Hematopoietic multipotent progenitor cell (in vitro differentiated cells): ENCODE measurements at places on chromosomes 7 and 10. TPM values are rescaled to one million over a fixed set of nuclear protein-coding genes. Genes with fewer than 3 reads are reported as not detected.

GRCh38 chr10:133088956-133089800 is 1.5 kb downstream of the ADGRA1 start:
- no peak for DNase-seq

GRCh38 chr7:116226664-116227063 is 16.3 kb downstream of the TES start:
- DNase-seq = no peak

GRCh38 chr7:79531116-79531515 is 77.6 kb upstream of the MAGI2 start:
- no peak for DNase-seq

- DNase-seq = no peak
Measured at GRCh38 chr10:96695366-96695765, 24.9 kb downstream of the PIK3AP1 start.

GRCh38 chr7:80732630-80733029 is 94.2 kb downstream of the CD36 start:
- DNase-seq = no peak

DNA sequence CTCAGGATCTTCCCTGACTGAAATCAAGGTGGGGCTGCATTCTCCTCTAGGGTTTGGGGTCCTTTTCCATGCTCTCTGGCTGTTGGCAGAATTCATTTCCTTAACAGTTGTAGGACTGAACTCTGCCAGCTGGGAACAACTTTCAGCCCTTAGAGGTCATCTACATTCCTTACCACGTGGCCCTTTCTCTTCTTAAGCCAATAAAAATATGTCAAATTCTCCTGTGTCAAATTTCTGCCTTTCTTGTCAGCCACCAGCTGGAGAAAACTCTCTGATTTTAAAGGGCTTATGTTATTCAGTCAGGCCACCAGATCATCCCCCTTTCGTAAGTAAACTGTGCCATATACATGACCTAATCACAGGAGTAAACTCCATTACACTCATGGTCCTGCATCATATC is 95.3 kb upstream of the IL6 start:
- no peak for DNase-seq

DNA sequence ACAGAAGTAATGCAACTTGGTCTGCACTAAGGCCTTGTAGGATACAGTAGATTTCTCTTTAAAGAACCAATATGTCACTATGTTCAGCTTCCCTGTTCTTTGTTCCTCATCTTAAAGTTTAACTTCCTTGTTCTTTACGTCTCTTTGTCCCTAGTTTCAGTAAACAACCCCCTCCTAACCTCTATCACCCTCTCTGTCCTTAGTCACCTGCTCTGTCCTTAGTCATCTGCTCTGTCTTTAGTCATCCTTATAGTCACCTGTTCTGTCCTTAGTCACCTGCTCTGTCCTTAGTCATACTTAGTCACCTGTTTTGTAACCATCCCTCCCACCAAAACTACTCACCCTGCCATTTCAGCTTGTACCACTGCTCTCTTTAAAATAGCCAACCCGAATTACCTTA is 144.6 kb upstream of the TMEM106B start:
- peak; percentile 23 for DNase-seq

DNA sequence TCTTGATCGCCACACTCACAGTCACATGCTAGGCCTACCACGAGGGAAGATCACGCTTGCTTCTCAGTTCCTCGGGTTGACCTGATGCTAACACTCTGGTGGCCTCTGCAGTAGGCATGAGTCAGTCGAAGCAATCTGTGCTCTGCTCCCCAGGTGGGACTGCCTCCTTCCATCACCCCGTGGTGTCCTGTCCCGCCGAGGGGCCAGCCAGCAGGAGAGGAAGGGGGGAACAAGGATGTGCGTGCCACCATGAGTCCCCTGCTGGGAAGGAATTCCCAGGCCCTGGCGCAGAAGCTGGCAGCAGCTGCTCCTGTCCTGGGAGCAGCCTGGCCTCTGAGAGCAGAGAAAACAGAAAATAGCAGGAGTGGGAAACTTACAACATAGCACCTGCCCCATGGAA is 695.0 kb upstream of the NRP1 start:
- no peak for DNase-seq

DNA sequence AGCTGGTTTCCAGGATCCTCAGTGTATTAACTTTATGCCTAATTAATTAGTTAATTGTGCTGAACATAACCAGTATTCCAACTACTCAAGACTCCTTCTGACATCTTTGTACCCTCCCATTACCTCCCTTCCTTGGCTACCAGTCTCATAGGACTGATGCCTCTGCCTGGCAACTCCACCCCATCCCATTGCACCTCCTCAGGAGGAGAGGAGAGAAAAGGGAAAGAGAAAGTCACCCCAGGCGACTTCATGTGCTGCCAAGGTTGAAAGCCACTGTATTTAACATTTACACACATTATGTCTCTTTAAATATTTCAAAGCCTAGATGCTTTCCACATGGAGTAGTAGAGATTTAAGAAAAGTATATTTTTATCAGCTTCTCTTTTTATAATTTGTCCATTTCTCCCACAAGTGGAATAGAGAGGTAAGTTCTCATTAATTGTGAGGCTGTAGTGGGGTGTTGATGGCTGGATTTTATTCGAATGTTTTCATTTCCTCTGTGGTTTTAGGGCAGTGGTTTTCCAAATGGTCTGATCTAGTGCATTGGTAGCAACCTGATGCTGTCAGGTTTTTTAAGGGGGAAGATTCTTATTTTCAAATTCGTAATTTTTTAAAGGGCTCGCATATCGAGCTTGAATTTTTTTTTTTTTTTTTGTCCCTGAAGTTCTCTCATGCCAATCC is 148.0 kb downstream of the BICC1 start:
- DNase-seq = no peak

DNA sequence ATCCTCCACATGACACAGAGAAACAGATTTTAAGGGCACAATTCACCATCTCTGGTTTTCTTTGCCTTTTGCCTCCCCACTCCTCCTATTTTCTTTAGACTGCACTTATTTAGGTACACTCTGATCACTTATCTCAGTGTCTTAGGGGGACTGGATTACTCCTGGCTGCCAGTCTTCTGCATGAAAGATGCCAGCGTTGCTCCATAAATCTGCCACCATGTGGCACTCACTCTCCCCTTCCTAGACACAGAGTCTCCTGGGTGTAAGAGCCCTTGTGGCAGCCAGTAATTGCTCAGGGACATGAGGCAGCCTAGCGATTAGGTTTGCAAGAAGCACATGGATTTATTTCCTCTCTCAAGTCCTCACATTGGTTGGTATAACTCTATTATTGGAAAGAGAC is 34.5 kb upstream of the RBM20 start:
- DNase-seq = no peak

DNA sequence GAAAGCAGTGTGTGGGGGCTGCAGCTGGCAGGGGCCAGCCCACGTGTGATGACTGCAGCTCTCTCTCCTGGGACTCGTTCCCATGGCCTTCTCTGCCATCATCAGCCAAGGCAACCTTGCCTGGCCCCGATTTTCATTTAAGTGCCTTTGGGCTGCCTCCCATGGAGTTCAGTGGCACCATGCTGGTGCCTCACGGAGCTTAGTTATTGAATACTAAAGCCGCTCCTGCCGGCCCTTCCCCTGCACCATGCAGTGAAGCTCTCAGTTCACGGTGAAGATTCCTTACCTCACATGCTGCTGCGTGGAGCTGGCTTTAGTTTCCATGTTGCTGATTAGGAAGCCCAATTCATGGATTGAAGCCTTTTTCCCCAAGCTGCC is 141.5 kb upstream of the EEPD1 start:
- DNase-seq = no peak

Gene COX19
- 23.7 TPM for total RNA-seq

Gene A1CF
- not detected for total RNA-seq
